H4 (cell line): ENCODE measurements at places on chromosomes 6 and 20.
A peak's percentile ranks its signal among the peaks of the same experiment; 100 is the strongest.

DNA sequence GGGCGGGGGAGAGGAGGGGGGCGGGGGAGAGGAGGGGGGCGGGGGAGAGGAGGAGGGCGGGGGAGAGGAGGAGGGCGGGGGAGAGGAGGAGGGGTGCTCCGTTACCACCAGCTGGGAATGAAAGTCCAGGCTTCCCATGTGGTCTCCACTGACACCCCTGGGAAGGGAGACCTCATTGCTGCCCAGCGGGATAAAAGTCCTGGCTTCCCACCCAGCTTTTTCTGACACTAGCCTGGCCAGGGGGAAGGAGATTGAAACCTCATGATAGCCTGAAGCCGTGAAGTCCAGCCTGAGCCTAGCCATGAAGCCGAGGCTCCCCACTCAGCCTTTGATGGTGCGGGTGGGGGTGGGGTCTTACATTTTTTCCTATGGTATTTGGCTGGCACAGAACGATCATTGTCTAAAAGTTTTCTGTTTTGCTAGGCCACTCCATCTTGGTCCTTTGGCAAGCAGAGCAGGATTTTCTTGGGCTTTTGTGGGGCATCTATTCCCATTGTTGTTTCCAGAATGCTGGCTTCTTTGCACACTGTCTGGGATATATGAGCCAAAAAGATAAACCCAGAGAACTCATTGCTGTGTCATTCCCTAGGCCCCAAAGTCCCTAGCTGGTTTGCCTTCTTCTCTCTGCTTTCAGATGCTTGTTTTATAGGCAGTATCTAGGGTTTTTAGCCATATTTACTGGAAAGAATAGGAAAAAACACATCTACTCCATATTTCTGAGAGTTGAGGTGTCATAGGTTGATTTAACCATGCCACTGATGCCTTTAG lies 67.9 kb upstream of the RNF24 start:
- no peak for DNase-seq

DNA sequence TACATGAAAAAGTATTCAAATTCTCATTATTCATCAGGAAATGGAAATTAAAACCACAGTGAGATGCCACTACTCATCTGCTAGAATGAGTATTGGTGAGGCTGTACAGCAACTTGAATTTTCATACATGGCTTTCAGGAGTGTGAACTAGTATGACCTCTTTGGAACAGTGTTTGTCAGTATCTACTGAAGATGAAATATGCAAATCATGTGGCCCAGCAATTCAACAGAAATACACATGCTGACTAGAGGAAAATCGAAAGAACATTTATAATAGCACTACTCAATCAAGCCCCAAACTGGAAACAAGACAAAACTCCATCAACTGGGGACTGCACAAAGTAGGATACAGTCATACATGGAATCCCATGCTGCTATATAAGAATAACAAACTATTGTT lies 102.2 kb downstream of the DCDC2 start:
- DNase-seq: no peak

DNA sequence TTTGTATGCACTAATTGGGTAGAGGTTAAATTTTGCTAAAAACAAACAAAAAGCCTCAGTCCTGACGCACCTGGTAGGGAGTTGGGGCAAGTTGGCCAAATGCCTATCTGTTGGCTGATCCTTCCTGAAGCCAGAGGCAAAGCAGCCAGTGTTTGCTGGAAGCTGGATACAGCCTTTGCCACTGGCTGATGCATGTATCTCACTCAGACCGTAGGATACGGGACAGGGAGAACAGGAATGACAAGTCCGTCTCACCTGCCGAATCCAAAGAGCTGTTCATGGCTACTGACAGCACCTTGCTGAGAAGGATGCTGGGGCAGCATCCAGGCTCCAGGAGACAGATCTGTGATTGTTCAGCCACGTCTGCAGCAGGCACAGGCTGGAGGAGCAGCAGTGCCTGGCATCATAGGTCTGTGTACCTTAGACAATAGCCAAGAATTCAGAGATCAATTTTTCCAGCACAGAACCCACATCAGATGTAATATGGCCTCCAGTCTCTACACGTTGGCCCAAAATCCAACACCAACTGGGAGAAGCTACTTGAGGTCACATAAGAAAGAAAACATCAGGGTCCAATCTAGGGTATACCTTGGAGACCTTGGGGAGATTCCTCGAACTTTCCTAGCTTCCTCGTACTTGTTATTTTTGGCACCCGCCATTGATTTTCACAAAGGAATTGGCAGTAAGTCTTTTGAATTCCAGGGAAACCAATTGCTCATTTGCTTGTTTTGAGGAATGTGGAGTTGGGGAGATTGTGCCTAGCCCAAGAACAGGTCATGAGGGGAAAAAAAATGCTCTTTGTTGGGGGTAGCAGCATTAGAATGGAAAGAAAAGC lies 108.5 kb upstream of the ARMC2 start:
- no peak for DNase-seq

GRCh38 chr6:39930540-39930939 lies 3.7 kb downstream of the MOCS1 start:
- no peak for DNase-seq

GRCh38 chr6:14882394-14883026 lies 363.4 kb upstream of the JARID2 start:
- DNase-seq: peak; percentile 76

DNA sequence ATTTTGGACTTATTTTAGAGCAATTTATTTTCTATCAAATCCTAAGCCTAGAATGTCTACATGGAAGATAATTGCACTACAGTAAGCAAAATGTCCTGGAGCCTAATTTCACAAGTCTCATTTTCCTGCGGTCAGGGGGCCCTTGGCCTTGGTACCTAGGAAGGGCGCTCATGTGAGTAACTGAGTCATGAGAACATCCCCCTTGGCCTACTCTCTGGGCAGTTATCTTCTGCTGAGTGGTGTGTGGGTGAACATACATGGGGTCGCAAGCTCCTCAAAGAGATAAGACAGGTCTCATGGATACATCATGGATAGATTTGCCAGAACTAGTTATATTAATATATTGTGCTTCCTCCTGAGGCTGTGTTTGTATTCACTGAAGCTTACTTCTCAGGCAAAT lies 211.2 kb upstream of the MARCKS start:
- no peak for DNase-seq

- DNase-seq: no peak
Observed at GRCh38 chr20:9403448-9403847, 110.9 kb upstream of the LAMP5 start.

DNA sequence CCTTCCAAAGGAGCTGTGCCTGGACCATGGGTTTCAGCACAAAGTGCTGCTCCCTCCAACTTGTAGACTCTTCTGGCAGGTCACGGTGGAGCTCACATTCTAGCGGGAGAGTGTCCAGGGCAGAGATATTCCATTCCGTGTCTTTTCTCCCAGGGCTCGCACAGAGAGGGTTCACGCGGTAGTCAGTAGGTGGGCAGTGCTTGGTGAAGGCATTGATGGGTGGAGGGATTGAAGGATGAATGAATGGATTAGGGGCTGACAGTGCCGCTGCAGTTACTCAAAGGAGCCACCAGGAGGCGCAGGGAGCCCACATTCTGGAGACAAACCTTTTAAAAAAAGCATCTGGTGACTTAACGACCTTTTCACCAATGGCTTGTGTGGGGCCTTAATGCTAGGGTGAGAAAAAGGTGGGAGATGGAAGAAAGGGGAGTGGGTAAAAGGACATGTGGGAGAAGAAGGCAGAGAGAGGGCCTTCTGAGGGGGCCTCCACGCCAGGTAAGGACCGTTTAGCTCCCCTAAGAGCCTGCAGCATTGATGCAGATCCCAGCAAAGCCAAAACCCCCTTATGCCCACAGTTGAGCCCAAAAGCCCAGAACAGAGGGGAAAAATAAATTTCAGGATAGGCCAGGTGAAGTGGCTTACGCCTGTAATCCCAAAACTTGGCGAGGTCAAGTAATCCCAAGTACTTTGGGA lies 17.5 kb upstream of the FAM110A start:
- DNase-seq: peak; percentile 37

- no peak for DNase-seq
Observed at GRCh38 chr20:5675103-5676091, 74.8 kb upstream of the SHLD1 start.

GRCh38 chr6:25582101-25582500 lies 69.9 kb upstream of the SCGN start:
- no peak for DNase-seq

- DNase-seq: no peak
Observed at GRCh38 chr6:76250666-76251065, 178.2 kb upstream of the IMPG1 start.

DNA sequence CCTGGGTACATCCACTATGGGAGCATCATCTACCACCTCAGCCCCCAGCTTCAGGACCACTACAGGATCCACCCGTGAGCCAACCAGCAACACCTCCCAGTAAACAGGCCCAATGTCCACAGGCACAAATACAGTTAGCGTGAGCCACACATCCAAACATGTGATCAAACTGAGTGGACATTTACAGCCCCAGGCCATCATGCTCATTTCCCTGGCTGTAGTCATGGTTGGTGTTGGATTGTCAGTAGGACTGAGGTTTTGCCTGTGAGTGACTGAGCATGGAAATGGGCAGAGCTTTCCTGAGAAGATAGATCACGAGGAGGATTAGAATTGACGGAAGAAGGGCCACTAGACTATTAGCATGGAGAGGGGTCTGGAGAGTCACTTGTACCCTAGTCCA lies 10.7 kb upstream of the MUC21 start:
- no peak for DNase-seq

DNA sequence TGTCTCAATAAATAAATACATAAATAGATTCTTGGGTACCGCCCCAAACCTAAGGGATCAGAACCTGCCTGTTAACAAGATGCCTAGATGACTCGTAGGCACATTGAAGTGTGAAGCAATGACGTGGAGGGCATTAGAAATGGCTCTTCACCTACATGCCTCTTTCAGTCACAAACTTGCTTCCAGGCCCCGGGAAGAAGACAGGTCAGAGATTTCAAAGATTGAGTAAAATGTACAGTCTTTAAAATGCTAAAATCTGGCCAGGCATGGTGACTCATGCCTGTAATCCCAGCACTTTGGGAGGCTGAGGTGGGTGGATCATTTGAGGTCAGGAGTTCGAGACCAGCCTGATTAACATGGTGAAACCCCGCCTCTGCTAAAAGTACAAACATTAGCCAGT lies 480.8 kb upstream of the JARID2 start:
- DNase-seq: peak; percentile 17

GRCh38 chr6:157302736-157303135 lies 20.6 kb downstream of the TMEM242 start:
- DNase-seq: no peak

DNA sequence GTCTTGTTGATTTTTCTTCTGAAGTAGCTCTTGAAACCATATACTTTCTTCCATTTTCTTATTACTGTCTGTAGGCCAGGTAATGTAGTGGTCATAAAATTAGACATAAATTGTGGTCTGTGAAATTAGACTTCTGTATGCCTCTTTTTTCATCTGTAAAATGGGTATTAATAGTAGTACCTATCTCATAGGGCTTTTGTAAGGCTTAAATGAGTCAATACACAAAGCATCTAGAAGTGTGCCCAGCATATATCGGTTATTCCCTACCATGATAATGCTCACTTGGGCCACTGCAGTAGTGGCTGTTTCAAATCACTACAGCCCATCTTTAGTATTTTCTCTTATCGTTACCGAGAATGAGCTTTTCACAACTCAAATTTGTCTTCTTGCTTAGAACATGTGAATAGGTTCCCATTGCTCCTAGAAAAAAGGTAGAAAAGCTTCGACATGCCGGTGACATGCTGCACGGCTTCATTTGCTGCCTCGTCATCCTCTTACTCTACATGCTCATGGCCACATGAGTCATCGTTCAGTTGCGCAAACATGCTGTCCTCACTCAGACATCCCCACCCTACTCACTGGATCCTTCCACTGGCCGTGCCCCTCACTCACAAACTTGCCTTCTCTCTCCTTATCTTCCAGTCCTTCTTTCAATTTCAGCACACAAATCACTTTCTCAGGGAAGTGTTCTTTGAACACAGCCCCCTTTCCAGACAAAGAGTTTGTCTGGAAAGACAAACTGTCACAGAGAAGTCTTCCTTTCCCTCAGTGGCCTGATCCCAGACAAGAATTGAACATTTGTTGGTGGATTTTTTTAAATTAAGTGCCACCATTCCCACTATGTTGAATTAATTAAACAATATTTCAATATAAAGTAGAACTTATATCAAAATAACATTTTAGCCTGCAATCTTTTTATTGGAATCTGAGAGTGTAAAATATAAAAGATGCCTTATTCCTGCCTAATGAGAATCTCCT lies 32.2 kb upstream of the ERVFRD-1 start:
- DNase-seq: peak; percentile 90

GRCh38 chr6:27174958-27175357 lies 72.5 kb upstream of the PRSS16 start:
- DNase-seq: no peak

DNA sequence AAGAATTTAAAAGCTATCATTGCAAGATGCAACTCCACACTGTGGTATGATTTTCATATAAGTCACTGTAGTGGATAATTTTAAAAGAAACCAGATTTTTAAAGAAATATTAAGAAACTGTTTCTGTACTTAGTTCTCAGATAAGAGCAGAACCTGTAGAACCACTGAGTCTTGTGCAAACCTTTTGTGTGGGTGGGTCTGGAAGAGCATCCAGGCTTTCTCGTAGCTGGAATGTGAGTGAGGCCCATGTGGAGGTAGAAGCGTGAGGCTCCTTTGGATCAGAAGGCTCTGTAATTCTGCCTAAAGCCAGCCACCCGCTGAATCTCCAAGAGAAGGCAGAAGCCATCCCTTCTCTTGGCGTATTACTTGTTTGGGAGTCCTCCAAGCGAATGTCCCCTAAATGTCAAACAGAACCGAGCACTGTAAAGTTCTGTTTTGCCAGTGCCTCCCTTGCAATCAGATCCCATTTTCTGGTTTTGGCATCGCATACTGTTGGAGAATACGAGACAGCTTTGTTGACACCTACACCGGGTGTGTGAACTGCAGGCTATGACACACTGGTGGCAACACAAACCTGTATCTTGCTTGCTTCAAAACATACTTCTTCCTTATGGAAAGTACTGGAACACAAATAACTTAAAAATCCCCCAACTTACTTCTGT lies 188.7 kb downstream of the FOXC1 start:
- DNase-seq: no peak

DNA sequence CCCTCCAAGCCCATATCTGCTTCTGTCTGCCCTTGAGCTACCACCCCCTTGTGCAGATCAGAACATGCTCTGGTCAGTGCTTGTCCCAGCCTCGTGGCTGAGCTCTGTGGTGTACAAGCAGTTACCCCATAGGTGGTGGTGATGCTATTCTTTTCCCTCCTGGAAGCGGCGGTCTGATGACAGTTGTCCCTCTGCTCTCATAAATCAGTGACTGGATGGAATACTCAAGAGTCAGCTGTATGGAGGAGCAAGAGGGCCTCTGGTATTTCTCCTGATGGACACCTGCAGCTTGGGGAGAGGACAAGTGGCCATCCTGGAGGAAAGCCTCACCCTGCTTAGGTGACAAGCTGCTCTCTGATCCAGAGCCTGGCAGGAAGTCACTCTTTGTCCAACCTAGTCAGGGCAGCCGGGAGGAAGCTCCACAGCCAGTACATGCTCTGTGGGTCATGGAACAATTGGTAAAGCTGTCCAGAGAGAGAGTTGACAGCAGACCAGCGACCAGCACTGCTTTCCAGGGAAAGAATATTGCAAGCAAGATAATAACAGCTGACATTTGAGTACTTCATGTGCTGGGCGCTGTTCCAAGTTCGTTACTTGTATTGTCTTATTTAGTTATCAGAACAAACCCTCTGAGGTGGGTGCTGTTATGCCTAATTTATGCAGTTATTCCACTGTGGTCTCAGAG lies 47.1 kb downstream of the SCAND1 start:
- no peak for DNase-seq

GRCh38 chr6:21965016-21965415 lies 331.8 kb downstream of the PRL start:
- no peak for DNase-seq

GRCh38 chr6:45757443-45758130 lies 258.1 kb downstream of the CLIC5 start:
- DNase-seq: no peak

GRCh38 chr20:44028868-44029847 lies 114.5 kb downstream of the TOX2 start:
- no peak for DNase-seq
